Kidney (tissue), 22 donors: ENCODE measurements at places on chromosomes 6 and 20.

- peak; percentile 64 for DNase-seq
Observed at GRCh38 chr20:25057234-25058050, 497 bp downstream of the ACSS1 start.

- DNase-seq: no peak
Observed at GRCh38 chr6:144449911-144450597, 164.9 kb downstream of the UTRN start.

DNA sequence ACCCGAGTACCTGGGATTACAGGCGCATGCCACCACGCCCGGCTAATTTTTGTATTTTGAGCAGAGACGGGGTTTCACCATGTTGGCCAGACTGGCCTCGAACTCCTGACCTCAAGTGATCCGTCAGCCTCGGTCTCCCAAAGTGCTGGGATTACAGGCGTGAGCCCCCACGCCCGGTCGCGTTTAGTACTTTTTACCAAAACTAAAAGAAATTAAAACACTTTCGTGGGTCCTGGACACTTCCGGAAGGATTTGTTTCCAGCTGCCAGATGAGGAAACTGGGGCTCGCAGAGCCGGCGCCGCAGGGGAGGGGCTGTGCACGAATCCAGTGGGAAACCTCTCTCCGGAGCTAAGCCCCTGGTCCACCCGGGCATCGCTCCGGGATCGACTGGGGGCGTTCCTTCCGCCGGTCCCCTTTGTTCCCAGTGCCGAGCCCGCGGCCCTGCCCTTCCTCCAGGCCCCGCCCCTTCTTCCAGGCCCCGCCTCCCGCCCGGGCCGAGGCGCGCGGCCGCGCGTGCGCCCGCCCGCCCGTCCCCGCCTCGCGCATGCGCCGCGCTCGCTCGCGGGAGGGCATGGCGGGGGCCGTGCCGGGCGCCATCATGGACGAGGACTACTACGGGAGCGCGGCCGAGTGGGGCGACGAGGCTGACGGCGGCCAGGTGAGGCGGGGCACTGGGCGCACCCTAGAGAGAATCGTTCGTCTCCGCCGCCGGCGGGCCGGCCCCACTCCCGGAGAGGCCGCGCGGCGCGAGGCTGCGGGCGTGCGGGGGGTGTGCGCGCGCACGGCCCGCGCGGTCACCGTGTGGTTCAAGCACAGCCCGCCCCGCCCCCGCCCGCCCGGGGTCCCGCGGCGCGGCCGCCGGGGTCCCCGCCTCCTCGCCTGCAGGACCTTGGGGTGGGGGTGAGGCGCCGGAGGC is at the start of gene NELFCD:
NELFCD (plus strand) TSS at position 546 of the 917 bp plus-strand sequence; CDS start at position 600, 54 bp downstream.
- peak; percentile 94 for DNase-seq

GRCh38 chr20:64107736-64108457 is 532 bp upstream of the NPBWR2 start:
- DNase-seq: no peak
